Right kidney (tissue), 9 donors: ENCODE measurements at places on chromosomes 5 and 9.

DNA sequence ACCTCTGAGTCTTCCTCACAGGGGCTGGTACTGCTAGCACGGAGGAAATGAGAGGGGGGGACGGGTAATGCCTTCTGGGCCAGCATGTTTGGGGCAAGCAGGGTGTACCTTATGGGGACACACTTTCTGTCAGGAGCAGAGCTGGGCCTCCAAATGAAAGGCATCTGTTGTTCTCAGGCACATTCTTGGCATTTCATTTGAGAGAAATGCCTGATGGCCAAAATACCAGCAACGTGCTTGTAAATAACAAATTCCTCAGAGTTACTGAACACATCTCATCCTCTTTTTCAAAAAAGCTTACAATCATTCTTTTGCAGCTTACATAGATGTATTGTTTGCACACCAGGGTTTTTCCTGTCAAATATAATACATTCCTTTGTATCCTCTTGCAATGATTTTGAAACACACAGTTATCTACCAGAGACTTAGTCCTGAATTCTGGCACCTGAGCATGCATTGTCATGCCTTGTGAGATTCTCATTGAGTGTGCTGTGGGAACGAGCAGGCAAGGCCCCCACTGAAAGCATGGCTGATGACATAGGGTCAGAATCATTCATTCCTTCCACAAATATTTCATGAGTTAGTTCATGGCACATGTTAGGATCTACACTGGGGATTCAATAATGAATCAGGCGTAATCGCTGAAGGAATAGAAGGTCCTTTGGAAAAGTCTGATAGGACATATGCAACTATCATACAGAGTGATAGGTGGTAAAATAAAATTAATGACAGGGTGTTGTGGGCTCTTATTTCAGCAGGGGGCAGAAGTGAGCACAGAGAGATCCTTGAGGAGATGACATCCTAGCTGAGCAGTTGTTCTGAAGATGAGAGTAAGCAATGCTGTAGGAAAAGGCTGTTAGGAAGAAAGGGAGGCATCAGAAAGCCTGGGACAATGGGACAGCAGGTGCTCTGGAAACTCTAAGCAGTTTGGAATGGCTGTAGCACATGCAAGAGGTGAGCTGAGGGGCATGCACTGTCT is 260.9 kb upstream of the TUT7 start:
- DNase-seq = no peak

GRCh38 chr5:132547269-132547668 is 3.9 kb upstream of the IL5 start:
- DNase-seq = no peak

DNA sequence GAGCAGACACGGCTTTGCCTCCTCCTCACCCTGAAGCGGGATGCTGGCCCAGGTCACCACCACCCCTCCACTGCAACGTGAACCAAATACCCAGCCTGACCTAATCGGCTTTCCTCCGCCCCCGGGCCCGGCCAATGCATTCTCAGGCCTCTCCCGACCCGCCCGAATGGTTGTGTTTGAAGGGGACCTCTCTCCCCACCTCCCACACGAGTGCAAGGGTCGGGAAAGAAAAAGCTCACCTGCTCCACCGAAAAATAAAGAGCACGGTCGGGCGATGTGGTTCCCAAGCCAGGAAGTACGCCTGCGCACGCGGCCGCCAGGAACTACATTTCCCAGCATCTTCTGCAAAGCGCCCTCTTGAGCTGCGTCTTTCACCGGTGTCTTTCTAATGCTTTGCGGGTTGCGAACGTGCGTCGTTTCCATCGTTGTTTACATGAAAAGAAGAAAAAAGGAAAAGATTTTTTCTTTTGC is at the start of gene ZNF883:
Gene ZNF883 (minus strand): TSS at position 282 of the 471 bp plus-strand sequence.
- peak; percentile 71 for DNase-seq

GRCh38 chr5:153807801-153808200 is 230.9 kb downstream of the FAM114A2 start:
- DNase-seq = no peak

- DNase-seq = no peak
Observed at GRCh38 chr9:82206490-82206889, 217.9 kb downstream of the SPATA31D1 start.

GRCh38 chr5:76391014-76391413 is 12.1 kb upstream of the IQGAP2 start:
- DNase-seq = no peak

- DNase-seq = peak; percentile 11
Observed at GRCh38 chr5:92644266-92644886, 936.6 kb downstream of the NR2F1-AS1 start.

- DNase-seq = peak; percentile 48
Observed at GRCh38 chr5:141664733-141665461, 13.7 kb upstream of the FCHSD1 start.

GRCh38 chr9:119736491-119737454 is 367.5 kb upstream of the BRINP1 start:
- DNase-seq = peak; percentile 42

DNA sequence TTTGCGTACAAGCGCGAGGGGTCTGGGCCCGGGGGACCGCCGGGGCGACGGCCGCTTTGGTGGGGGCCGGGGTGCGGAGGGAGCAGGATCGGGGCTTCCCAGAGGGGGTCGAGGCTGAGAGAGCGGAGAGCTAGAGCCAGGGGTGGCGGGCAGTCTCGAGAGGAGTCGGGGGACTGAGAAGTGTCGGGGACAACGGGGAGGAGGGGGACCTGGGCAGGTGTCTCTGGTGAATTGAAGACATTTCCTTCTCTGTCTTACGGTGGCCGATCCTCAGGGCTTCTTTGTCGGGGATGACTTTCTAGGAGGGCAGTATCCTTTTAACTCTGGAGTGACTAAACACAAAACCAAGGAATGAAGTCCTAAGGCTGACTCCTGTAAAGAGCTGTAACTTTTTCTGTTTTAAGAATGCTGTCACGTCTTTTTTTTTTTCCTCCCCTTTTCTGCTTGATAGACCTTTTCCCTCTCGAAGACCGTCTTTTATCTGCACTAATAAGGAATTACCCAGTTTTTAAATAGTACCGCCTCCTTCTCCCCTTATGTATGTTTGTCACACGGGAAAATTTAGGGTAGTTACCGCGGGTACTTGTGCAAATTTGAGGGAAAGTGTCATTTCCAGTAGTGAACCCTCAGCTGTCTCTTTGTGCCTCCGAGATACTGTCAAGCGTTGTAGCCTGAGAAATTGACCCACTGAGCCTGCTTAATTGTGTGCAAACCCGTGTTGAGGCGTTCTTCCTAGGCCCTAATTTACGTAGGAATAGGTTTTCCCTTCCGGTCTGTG is 822 bp downstream of the DENND4C start:
- peak; percentile 43 for DNase-seq

GRCh38 chr5:55073211-55073610 is 29.2 kb upstream of the GZMA start:
- no peak for DNase-seq

DNA sequence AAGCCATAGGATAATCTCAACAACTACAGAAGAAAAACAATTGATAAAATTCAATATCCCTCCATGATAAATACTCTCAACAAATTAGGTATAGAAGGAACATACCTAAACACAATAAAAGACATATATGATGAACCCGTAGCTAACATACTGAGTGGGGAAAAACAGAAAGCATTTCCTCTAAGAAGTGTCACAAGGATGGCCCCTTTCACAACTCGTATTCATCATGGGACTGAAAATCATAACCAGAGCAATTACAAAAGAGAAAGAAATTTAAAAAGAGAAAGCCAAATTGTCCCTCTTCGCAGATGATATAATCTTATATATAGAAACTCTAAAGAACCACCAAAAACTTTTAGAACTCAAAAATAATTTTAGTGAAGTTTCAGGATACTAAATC is 146.3 kb upstream of the RGMB start:
- no peak for DNase-seq

- no peak for DNase-seq
Observed at GRCh38 chr9:38183994-38184568, 115.1 kb upstream of the SHB start.

DNA sequence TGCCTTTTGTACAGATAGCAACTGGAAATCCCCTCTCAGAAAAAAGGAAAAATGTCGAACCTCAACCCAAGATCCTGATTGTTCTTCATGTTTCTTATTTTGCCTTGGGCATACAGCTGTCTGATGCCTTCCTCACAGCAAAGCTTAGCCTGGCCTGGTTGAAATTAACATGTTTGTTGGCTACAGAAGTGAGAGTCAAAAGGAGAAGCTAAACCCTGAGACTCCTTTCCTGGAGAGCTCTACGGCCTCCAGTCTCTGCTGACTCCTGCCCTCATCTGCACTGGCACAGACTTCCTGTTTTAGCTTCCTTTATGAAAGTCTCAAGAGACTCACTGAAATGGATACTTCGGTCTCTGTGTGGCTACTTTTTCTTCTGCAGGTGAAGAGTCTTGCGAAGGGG is 186.7 kb downstream of the PARP8 start:
- DNase-seq = no peak

DNA sequence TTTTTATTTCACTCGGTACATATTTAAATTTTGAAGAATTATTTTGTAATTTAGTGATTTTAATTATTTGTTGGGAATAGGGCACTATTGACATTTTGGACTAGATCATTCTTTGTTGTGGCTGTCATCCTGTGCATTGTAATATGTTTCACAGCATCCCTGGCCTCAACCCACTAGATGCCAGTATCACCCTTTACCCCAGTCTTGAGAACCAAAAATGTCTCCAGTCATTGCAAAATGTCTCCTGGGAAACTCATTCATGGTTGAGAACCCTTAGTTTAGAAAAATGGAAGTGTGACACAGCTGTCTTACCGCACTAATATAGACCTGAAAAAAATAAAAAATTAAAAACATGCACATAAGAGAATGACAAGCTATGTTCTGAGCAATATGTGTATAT is 88.4 kb upstream of the CCDC152 start:
- DNase-seq = no peak

DNA sequence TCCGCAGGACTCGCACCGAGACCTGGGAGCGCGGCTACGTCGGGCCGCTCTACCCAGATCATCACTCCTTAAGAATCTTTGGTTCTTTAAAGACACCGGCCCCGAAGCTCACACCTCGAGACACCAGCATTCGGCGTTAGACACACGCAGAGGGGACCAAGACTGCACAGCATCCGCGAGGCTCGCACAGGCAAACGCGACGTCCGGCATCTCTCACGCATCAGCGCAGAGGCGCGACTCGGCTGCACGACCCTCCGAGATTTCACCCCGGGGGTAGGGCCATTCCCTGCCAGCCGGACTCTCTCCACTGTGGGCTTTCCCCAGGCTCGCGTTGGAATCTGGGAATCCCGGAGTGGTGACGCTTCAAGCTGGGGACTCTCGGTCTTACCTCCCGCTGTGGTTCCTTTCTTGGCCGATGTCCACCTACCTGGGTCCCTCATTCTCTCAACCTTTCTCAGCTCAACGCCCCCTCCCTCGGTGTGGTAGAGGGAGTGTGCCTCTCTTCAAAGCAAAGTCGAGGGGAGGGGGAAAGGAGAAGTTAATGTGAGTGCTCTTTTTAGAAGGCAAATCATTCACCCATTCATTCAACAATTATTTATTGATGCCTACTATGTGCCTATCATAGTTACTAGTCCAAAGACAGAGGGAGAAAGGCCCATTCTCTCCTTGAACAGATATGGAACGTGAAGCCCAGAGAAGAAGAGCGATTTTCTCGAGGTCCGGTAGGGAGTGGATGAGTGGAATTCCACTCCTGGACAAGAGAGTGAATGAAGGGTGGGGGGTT is 1.3 kb upstream of the HAND1 start:
- DNase-seq = peak; percentile 61

- no peak for DNase-seq
Observed at GRCh38 chr5:143306040-143306439, 97.4 kb downstream of the NR3C1 start.

- DNase-seq = no peak
Observed at GRCh38 chr5:39361306-39361705, 3.0 kb downstream of the C9 start.

DNA sequence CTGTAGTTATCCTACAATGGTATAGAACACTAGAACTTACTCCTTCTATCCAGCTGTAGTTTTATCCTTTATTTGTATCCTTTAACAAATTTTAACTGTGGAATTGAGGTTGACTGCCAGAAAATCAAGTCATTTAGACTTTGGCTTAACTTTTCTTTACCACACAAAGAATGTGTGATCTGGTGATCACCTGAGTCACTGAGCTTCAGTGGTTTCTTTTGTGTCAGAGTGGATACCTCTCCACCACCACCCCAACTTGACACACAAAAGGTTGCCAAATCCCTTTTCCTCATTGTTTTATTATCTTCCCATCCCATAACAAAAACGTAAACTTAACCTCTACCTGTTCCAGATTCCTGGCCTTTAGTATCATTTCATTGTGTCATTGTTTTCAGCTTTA is 5.5 kb downstream of the OTULIN start:
- DNase-seq = no peak

DNA sequence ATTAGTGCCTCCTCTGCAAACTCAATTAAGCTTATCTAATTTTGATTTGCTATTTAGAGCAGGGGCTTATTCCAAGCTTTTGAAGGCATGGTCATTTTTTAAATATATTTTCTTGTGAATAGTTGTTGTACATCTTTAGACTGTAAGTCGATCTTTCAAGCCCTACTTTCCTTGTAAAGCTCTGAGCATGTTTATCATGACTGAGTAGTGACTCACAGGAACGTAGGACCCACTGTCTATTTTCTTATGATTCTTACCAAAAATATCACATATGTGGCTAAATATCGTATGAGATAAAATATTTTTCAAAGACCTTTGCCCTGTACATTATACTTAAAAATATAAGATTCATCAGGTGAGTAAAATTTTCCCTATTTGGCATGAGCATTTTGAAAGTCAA is 440.4 kb upstream of the GRIN3A start:
- DNase-seq = no peak

GRCh38 chr5:163259495-163259894 is 177.9 kb upstream of the CCNG1 start:
- DNase-seq = no peak

DNA sequence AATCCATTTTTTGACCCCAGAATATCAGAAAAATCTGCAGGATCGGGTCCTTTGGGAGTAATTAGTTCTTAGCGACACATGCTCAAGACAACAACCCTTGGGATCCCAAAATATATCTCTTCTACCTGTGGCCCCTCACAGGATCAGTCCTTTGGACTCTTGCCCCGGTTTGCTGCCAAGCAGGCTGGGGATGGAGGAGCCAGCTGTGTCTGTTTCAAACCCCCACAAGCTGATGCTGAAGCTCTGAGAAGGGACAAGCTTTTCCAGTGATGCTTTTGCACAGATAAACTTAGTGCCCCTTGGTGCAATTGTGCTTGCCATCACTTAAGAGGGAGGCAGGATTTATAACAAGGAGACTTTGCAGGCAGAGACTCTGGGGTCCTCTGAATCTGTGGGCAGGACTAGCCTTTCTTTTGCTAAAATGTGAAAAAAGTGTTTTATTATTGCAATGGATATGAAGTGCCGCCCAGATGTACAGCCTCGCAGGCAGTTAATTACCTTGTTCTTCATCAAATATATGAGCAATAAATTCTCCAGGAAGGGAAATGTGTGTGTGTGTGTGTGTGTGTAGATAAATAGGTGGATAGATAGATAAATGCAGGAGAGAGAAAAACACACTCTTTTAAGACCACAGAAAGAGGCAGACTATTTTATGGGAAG is 9.6 kb upstream of the LHX2 start:
- peak; percentile 19 for DNase-seq

DNA sequence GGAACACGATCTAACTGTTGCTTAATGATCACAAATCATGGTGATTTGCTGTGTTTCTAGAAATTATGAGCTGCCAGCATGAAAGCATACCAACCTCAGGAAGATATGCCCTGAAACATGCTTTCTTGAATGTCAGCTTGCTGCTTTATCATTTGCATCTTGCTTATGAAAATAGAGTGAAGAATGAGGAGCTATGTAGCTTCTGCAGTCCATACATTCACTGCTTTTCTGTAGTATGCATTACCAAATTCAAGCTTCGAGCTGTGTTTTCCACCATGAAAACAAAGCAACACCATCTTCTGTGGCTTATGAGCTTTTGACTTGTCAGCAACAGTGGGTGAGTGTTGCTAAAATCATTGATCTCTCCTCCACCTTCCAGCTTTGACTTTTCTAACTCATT is 16.5 kb downstream of the F2RL2 start:
- DNase-seq = no peak
